Activated T-cell treated with anti-CD3 and anti-CD28 coated beads, Interleukin-2, amount 50 U/mL, for 48 hours (primary cell): ENCODE measurements at places on chromosomes 1 and 21.
A peak's percentile ranks its signal among the peaks of the same experiment; 100 is the strongest.

- no peak for DNase-seq
Observed at GRCh38 chr1:54272134-54272533, 72.2 kb downstream of the MRPL37 start.

- no peak for DNase-seq
Observed at GRCh38 chr1:218478336-218478735, 133.2 kb downstream of the TGFB2 start.

DNA sequence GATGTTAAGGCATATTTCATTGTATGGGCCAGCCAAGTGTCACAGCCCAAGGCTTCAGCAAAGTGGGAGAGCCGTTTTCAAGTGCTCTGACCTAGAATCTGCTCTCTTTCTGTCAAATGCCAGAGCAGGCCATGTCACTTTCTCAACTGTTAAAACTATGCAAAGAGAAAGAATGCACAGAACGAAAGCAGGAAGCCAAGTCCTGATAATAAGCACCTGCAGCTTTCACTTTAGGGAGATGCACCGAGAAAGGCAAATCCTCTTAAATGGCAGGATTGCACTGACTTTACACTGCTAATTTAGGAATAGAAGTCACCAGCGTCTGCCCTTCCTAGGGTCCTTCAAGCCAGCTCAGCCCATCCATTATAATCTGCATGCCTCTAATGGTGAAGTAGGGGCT, 49.2 kb upstream of the NTPCR start:
- DNase-seq: no peak

- DNase-seq: no peak
Observed at GRCh38 chr1:31725777-31726535, 22.1 kb upstream of the COL16A1 start.

GRCh38 chr1:33762962-33763361, 100.9 kb upstream of the HMGB4 start:
- no peak for DNase-seq

DNA sequence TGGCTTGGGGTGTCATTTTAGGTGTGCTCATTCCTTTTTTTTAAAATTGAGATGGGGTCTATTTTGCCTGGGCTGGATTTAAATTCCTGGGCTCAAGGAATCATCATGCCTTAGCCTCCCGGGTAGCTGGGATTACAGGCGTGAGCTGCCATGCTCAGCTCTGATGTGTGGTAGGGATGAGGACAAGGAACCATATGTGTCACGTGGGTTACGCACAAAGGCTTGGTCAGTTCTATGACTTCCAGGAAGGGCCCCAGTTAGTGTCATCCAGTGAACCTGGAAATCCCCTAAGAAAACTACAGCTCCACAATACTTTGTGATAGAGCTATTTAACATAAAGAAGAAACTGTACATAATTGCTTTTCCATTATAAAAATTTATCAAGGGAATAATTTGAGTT, 6.7 kb upstream of the METTL25B start:
- no peak for DNase-seq

DNA sequence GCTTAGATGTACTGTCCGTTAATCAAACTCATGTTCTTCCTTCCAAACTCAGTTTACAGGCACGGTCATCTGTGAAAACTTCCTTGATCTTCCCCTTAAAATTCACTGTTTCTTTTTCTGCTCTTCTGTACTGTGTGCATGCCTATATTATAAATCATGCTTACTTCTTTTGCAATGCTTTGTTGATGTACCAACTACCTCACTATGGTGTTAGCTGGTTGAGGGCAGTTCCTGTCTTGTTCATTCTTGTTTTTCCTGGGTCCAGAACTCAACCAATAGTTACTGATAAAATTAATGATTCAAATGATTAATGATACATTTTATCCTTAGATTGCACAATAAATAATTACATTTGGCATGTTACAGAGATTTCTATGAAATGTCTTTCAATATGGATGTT, 163.8 kb downstream of the CHRM3 start:
- no peak for DNase-seq

DNA sequence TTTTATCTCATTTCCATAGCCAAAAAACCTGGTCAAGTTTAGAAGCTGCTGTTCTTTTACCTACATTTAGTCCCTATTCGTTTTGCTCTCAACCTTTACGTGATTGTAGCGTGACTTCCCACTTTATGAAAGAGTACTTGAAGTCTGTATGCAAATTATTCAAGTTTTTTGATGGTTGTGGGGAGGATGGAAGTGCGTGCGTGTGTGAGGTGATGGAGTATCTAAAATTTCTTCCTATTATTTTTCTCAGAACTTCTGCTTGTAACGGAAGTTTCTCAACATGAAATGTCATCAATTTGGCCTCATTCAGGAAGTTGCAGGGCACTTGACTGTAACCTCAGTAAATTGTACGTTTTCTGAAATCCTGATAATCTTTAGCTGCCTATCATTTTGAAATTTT, 64.0 kb downstream of the SAMSN1 start:
- DNase-seq: peak; percentile 30

DNA sequence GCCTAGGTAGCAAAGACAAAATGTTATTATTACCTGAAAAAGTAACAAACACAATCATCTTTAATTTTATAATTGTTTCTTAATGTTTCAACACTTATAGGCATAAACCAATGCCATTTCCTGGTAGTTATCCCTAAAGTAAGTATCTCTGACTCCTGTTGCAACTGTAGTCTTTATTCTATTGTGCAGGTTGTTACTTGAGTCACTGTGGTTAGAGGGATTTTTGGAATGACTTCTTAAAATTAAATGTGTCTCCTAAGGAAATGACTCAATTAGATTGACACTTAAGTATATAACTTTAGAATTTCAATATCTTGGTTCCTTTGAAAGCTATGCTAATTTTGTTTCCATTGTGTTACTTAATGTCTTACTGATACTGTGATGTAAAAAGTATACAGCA, 143.9 kb downstream of the PHTF1 start:
- DNase-seq: no peak

DNA sequence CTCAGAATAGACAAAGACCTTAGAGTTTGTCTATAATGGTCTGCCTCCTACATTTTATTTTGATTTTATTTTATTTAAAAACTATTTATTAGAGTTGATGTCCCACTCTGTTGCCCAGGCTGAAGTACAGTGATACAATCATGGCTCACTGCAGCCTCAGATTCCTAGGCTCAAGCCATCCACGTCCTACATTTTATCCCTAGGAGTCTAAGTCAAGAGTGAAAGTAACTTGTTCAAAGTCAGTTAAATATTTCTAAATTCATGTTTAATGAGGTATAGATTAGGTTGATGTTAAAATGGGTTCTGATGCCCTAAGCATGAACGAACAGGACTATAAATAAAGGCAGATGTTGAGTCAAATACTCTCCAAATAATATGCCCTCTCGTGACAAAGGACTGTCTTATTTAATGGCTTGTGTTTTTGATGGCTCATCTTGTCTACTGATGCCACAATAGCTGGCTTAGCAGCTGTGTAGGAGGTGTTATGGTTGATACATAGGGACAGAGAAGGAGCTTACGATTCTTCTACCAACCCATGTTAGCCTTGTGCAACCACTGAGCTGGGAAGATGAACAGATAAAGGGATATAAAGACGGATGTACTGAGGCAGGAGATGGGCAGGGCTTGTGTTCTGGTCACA, 66.0 kb upstream of the CR1L start:
- no peak for DNase-seq

DNA sequence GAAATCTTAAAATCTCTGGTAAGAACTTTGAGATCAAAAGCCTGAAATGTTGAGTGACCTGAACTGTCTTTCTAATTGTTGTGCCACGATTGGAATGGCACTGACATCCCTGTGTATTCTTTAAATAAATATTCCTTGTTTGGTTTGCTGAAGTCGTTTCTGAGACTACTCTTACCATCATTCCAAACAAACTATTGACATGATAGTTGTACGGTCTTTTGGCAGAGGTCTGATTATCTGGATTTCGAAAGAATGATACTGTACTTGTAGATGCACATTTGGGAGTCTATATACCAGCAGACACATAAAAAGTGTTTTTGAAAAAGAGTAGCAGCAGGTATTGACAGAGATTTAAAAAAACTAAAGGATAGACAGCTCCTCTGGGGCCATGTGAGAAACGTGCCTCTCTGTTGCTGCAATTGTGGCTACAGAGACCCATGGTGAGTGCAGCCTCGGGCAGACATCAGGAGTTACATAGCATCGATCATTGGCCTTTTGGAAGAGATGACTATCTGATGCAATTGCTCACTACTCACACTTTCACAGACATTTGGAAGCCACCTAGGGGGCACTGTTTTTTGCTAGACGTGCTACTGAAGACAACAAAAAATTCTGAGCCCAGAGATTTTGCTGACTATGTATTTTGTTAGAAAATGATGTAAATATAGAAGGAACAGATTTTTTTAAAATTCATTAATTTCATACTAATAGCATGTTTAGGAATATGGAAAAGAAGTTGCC, 464.5 kb downstream of the KCNT2 start:
- DNase-seq: no peak

GRCh38 chr21:42524341-42525028, 10.8 kb downstream of the SLC37A1 start:
- peak; percentile 50 for DNase-seq

- no peak for DNase-seq
Observed at GRCh38 chr1:243814718-243815117, 35.3 kb downstream of the AKT3 start.

GRCh38 chr1:165852871-165853270, 25.5 kb downstream of the UCK2 start:
- no peak for DNase-seq

GRCh38 chr1:212167098-212167497, 118.1 kb upstream of the PPP2R5A start:
- no peak for DNase-seq

GRCh38 chr1:202968895-202969295, 1.8 kb upstream of the CYB5R1 start:
- peak; percentile 37 for DNase-seq

DNA sequence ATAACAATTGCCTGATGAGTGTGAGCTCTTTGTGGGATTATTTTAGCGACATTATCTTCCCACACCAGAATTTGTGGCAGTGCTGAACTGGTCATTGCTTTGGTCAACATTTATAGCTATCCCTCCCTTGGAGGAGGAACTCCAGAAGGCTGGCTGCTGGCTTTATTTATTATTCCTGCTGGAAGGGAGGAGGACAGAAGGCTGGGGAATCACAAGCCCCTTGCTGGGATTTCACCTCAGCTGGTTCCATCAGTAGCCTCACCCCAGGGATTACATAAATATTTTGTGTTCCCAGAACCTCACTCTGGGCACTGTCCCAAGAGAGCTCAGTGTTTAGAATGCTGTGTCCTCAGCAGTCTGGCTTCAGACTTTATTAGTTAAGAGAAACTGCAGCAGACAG, 102.8 kb upstream of the C1orf21 start:
- DNase-seq: no peak

- DNase-seq: no peak
Observed at GRCh38 chr1:116311193-116311592, 61.9 kb upstream of the ATP1A1 start.

DNA sequence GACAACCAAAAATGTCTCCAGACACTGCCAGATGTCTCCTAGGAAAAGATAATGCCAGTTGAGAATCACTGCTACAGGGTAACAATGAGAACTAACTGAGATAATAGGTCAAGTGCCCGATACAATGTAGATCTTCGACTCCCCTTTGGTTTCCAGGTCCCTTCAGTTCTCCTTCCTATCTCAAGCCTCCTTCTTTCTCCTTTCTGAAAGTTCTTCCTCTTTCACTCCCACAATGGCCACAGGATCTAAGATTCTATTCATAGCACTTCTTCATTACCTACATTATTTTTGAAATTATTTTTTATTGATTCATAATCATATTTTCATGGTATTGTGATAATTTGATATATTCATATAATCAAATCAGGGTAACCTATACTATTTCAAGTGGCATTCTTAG, 6.3 kb downstream of the PFDN2 start:
- DNase-seq: no peak

DNA sequence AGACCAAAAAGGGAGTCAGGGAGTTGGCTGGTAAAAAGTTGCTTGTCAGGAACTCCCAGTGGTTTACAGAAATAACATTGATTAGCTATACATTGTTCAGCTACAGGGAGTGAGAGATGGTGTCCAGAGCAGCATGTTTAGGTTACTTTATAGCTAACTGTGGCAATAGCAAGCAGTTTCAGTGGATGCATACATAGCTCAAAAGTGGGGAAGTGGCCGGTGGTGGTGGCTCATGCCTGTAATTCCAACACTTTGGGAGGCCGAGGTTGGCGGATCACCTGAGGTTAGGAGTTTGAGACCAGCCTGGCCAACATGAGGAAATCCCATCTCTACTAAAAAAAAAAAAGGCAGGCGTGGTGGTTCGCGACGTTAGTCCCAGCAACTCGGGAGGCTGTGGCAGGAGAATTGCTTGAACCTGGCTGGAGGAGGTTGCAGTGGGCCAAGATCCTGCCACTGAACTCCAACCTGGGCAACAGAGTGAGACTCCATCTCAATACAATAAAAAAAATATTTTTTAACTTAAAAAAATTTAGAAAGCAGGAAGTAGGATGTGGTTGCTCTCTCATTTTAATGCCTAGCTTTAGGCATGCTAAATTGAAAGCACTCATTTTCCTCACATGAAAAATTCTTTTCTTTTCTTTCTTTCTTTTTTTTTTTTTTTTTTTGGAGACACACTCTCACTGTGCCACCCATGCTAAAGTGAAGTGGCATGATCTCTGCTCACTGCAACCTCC, 109.7 kb downstream of the PPIAL4G start:
- peak; percentile 43 for DNase-seq

DNA sequence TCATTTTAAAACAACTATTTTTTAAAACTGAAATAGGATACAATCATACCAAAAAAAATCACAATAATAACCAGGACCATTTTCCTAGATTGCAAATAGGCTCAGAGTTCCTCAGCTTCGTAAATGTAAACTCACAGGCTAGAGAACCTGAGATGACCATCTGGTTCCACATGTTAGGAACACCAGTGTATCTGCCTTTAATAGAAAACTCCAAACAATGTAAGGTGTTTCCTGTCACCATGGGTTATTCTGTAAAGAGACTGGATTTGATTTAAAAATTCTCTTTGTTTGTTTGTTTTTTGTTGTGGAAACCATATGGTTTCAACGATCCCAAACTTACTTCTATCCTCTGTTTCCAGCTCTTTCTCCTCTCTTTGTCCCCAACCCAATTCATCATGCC, 197.5 kb downstream of the ZZZ3 start:
- DNase-seq: no peak

DNA sequence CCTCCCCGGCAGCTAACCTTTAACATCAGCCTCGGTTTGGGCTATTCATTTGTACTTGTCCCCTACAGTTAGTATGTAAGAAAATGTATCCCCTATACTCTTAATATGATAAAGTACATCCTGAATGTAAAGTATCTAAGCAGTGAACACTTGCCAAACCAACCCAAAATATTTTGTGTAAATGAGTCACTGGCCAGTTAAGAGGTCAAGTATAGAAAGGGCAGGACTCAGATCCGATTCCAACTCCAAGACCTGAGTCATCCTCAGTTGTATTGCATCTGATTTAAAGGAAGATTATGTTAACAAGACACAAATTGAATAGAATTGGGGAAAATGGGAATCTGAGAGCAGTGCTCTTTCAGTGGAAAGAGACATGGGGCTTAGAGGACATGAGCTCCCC, 84.4 kb downstream of the CD58 start:
- DNase-seq: no peak

- no peak for DNase-seq
Observed at GRCh38 chr1:39497585-39497984, 6.1 kb downstream of the BMP8A start.
